ENCODE measurements at places on chromosomes 1 and 21.

GRCh38 chr1:147630447-147630846 lies 39.9 kb downstream of the ACP6 start:
- no peaks in the 10 kb centered on the region for H3K4me1 ChIP-seq
- no peaks in the 10 kb centered on the region for H3K36me3 ChIP-seq
- no peak overlapping the region for H3K27ac ChIP-seq

GRCh38 chr1:203305809-203306088 lies 430 bp downstream of the BTG2 start:
- H3K36me3 ChIP-seq: no peaks in the 10 kb centered on the region
- H3K4me1 ChIP-seq: no peaks in the 10 kb centered on the region
- peak overlapping the region; percentile 93 for H3K27ac ChIP-seq
- H3K4me3 ChIP-seq: peak overlapping the region; percentile 89

DNA sequence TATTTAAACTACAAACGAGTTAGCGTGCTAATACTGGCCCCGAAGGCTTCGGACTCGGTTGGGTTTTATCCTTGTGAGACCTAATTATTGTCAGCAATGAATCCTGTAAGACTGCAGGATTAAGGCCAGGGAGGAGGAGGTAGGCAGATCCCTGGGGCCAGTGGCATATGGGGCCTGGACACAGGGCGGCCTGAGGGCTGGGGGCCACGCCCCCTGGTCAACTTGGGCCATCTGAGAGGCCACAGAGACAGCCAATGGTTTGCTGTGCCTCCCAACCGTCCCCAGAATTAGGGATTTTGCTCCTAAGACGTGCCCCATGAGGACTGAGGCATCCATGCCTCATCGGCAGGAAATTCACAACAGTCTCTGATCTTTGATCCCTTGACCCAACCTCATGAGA lies 31.1 kb upstream of the DISP3 start:
- H3K4me1 ChIP-seq: no peaks in the 10 kb centered on the region
- no peak overlapping the region for H3K27ac ChIP-seq
- no peak overlapping the region for H3K4me3 ChIP-seq
- no peaks in the 10 kb centered on the region for H3K36me3 ChIP-seq
- no peak for DNase-seq
- H3K27me3 ChIP-seq: no peaks in the 10 kb centered on the region

GRCh38 chr1:42613803-42614131 lies 44.5 kb upstream of the PPIH start:
- no peak overlapping the region for H3K27ac ChIP-seq
- no peak for DNase-seq
- no peaks in the 10 kb centered on the region for H3K4me1 ChIP-seq
- no peaks in the 10 kb centered on the region for H3K27me3 ChIP-seq
- H3K36me3 ChIP-seq: no peaks in the 10 kb centered on the region

- H3K27me3 ChIP-seq: no peaks in the 10 kb centered on the region
- no peaks in the 10 kb centered on the region for H3K36me3 ChIP-seq
- H3K4me1 ChIP-seq: no peaks in the 10 kb centered on the region
- H3K27ac ChIP-seq: no peak overlapping the region
- H3K4me3 ChIP-seq: no peak overlapping the region
- DNase-seq: no peak
These were observed 18.4 kb upstream of the FRRS1 start for GRCh38 chr1:99784809-99785255.
